ENCODE measurements at places on chromosomes 2 and 18.

- no peak for DNase-seq
These were observed 239.4 kb upstream of the TANK start for GRCh38 chr2:160920791-160921303.

- DNase-seq: peak; percentile 47
These were observed 105.1 kb upstream of the ITGB6 start for GRCh38 chr2:160305081-160305750.

DNA sequence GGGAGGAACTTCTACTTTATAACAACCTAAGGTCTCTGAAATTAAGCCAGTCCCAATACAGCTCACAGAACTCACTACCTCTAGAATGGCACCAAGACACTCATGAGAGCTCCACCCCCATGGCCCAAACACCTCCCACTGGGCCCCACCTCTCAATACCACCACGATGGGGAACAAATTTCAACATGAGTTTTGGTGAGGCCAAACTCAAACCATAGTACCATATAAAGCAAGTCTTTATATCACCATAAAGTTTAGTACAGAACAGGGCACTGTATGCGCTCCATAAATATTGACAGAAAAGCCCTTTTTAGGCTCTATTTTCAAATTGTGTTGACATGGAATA, 3.3 kb downstream of the AFG3L2 start:
- DNase-seq: no peak

DNA sequence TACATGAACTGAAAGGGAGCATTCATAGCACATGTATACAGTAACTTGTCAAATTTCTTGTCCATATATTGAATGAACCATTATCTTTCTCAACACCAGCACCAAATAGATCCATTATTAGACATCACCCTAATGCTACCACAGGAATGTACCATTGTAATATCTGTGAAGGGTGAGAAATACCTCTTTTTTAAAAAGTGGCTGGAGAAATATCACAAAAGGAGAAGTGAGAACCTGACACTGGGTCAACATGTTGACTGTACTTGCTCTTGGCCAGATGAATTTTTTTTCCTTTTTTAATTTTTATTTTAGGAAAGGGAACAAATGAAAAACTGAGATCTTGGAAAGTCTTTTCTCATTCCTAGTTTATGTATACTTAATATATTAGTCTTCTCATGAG, 63.5 kb downstream of the CAVIN2 start:
- no peak for DNase-seq

GRCh38 chr18:75492852-75493251, 65.3 kb upstream of the SMIM21 start:
- DNase-seq: no peak

GRCh38 chr18:63903851-63904570, 3.7 kb upstream of the SERPINB10 start:
- no peak for DNase-seq

- no peak for DNase-seq
These were observed 173.1 kb upstream of the GYPC start for GRCh38 chr2:126482582-126483464.

DNA sequence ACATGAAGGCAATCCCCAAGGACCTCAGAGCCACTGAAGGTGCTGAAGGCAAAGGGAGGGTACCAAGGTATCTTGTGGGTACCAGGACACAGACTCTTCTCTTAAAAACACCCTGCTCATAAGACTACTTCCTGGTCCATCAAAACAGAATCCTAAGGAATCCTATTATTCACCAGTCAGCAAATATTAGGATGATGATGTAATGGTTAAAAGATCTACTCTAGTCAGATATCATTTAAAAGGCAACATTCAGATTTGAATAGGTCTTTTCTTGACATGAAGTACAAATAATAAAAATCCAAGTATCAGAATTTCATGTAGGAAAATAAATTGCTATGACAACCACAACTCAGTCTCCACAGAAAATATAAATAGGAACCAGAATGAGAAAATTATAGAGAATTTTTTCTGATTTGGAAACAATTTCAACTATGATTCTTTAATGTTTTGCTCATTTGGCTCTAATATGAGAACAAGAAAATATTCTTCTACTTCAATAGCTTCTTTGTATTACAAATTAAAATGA, 77.8 kb upstream of the ZNF397 start:
- DNase-seq: no peak

GRCh38 chr2:68438455-68439303, 28.4 kb downstream of the FBXO48 start:
- DNase-seq: no peak

GRCh38 chr2:173124441-173124840, 48.8 kb downstream of the MAP3K20 start:
- no peak for DNase-seq

DNA sequence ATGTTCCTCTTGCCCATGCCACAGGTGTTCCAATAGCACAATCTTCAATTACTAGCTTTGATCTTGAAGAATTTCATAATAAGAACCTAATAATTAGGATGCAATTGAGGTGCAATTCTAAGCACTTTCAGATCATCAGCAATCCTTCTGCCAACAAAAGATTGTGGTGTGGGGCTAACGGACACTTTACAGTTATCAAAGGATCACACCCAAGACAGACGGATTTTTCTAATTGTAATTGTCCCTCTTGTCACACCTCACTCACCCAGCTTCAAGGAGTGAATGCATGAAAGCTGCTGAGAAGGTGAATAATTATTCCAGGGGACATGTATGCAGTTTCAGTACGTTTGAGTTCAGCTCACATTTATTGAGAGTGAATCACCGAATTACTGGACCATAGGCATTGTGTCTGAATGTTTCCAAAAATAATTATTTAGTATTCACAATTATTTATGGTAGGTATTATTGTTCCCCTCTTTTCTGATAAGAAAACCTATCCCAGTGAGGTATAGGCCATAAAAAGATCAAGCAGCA, 438.5 kb upstream of the TRIB2 start:
- no peak for DNase-seq

GRCh38 chr2:44135771-44136170, 32.9 kb upstream of the PPM1B start:
- DNase-seq: no peak

DNA sequence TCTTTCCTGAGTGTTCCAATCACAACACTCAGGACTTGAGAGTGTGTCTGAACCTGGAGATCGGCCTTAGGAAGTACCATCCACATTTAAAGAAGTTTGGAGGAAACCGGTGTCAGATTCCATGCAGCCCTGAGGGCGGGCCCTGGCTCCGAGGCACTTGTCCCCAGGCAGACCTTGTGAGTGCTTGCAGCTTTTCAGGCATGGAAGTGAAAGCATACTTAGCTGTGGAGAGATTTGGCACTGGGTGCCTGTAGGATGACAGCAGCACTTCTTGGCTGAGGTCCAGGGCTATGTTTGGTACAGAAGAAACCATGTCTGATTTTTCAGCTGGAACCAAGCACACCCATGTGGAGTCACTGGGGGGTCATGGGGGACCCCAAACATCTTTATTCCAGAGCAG, 230.8 kb downstream of the SEPTIN10 start:
- no peak for DNase-seq

GRCh38 chr2:31193806-31194205, 23.5 kb downstream of the CAPN14 start:
- DNase-seq: no peak

GRCh38 chr2:148622366-148622765, 22.2 kb upstream of the EPC2 start:
- no peak for DNase-seq

- peak; percentile 22 for DNase-seq
These were observed 536.1 kb upstream of the RAB6C start for GRCh38 chr2:129443235-129443864.

DNA sequence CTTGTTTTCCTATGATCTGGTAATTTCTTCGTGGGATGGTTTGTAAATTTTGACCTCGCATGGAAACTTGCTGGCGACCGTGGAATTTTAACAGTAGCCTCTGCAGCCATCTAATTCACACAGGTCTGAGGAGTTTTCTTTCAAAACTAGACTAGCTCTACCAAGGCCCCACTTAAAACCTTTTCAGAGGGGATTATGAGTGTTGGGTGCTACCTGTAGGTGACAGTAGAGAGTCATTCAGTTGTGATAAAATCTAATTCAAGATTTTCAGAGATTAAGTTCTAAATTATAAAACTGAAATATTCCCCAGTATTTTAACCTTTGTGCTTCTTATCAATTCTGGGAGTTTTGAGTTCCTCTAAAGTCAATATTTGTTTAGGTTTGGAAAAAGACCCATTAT, 31.0 kb downstream of the THSD7B start:
- no peak for DNase-seq

GRCh38 chr2:120509991-120510735, 164.2 kb downstream of the INHBB start:
- DNase-seq: no peak

GRCh38 chr2:9263428-9263827, 56.8 kb downstream of the ASAP2 start:
- DNase-seq: no peak

DNA sequence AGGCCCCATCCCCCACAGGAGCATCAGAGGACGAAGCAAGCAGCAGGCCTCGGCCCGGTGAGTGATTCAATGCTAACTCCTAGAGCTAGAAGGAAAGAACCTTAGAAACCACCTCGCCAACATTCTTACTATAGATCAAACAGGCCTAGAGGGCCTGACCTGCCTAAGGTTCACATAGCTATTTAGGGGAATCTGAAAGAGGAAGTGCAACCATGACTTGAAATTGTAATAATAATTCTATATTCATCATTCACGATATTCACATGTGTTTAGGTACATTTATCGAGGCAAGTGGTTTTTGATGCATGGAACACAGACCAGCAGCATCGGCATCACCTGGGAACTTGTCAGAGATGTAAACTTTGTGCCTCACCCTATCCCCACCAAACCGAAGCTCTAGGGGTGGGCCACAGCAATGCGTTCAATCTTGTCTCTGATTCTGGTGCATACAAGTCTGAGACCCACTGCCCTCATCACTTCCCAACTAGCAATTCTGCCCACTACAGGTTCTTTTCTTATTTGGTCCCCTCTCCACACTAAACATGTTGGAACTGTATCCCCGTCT, 78.0 kb upstream of the DNMT3A start:
- DNase-seq: no peak
